ENCODE measurements at places on chromosomes 11 and 22.

GRCh38 chr11:17746096-17746495 lies 11.5 kb downstream of the KCNC1 start:
- DNase-seq: no peak

DNA sequence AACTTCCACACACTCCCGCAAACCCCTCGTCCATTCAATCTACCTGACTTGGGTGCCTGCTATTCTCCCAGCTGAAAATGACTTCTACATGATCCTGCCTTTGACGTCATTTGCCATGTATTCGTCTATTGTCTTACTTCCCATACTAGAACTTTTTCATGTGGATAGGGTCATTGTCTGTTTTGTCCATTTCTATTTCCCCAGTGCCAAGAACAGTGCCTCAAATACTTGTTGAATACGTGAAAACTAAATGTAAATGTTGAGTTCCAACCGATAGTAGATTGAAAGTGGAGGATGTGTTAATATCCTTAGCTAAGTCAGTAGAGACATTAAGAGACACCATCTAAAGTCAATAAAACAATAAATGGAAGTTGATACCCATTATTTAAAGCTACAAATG lies 935 bp downstream of the TRIM68 start:
- no peak for DNase-seq

DNA sequence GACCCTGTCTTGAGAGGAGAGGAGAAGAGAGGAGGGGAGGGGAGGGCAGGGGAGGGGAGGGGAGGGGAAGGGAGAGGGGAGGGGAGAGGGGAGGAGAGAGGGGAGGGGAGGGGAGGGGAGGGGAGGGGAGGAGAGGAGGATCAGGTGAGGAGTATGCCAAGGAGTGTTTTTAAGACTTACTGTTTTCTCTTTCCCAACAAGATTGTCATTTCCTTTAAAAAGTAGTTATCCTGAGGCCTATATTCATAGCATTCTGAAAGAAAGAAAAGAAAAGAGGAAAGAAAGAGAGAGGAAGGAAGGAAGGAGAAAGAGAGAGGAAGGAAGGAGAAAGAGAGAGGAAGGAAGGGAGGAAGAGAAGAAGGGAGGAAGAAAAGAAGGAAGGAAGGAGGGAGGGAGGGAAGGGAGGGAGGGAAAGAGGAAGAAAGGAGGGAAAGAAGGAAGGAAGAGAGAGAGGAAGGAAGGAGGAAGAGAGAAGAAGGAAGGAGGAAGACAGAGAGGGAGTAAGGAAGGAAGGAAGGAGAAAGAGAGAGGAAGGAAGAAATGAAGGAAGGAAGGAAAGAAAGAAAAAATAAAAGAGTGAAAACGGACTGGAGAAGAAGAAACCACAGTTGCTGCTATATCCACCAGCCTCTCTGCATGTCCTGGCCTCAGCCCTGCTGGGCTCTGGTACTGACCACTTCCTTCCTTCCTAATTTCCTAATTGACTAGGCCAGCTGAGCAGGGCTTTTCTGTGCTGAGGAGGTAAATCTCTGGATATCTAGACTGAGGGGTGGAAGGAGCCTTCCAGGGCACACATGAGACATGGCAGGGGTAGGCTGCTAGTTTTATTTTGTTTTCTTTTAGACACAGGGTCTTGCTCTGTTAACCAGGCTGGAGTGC lies 1.1 kb upstream of the SAA1 start:
- no peak for DNase-seq

DNA sequence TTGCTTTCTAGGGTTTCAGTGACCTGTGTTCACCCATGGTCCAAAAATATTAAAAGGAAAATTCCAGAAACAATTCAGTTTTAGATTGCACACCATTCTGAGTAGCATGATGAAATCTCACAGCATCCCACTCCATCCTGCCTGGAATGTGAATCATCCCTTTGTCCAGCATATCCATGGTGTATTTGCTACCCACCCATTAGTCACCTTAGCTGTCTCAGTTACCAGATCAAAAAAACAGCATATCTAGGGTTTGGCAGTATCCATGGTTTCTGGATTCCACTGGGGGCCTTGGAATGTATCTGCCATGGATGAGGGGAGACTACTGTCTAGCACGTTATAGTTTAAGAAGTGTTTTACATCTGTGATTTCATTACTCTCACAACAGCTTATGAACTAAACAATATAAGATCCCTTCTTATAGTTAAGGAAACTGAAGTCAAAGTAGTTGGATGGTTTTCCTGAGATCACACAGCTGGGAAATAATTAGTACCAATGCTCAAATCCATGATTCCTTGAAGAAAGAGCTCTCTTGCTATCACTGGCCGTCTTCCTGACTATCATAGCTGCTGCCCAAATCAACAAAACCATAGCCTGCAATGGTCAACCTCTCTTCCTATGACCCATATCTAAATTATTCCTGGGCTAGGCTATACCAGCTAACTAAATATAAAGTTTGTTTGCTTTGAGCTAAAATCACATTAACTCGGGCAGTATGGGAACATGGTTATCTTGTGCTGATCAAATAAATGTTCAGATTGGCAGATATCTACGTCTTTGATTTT lies 122.6 kb downstream of the MICAL2 start:
- DNase-seq: no peak

DNA sequence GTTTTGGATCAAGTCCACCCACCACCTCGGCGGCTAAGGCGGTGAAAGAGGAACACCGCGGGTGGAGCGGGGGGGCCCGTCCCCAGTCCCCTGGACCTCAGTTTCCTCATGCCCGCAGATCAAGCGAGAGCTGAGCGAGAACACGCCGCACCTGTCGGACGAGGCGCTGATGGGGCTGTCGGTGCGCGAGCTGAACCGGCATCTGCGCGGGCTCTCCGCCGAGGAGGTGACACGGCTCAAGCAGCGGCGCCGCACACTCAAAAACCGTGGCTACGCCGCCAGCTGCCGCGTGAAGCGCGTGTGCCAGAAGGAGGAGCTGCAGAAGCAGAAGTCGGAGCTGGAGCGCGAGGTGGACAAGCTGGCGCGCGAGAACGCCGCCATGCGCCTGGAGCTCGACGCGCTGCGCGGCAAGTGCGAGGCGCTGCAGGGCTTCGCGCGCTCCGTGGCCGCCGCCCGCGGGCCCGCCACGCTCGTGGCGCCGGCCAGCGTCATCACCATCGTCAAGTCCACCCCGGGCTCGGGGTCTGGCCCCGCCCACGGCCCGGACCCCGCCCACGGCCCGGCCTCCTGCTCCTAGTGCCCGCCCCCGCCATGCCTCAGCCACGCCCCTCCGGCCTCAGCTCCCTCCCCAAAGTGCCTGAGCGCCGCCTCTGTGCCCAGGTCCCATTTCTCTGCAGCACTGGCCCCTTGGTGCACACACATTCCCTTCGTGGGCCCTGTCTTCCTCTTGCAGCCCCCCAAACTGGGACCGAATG lies 12.7 kb downstream of the MAFF start:
- DNase-seq: no peak

DNA sequence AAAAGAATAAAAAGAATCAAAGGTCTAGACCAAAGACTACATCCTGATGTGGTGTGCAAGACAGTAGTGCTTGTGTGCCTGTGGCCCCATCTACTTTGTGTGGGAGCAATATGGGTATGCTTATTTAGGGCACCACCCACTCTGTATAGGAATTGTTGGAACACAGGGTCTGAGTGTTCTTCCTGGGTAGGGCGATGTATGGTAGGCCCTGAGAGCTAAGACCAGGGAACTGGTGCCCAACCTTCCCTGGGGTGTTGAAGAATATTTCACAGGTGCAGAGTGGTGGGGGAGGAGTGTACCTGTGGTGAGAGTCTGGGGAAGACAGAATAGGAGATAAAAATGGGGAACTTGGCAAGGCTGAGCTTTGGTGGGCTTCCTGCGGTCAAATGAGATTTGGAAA lies 41.9 kb downstream of the MICAL2 start:
- DNase-seq: no peak

GRCh38 chr11:77117492-77117891 lies 10.6 kb upstream of the MYO7A start:
- no peak for DNase-seq

DNA sequence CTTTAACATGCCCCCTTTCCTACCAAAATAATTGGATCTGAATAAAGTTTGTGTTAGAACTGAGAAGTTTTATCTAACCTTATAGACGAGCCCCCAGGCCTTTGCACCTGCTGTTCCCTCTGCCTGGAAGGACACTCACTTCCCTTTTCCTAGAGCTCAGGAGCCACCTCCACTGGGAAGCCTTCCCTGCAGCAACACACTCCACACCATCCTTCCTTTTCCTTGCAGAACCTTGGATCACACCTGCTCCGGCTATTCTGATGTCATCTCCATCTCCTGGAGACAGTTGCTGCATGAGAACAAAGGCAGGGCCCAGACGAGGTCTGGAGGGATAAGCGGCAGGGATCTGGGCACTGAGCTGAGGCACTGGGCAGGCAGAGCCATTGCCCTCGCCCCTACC lies 22.6 kb upstream of the MYOD1 start:
- DNase-seq: no peak

- DNase-seq: no peak
Observed at GRCh38 chr11:1705126-1706052, 8.4 kb downstream of the KRTAP5-6 start.

GRCh38 chr11:5684036-5684645 lies 733 bp downstream of the TRIM5 start:
- no peak for DNase-seq

- DNase-seq: no peak
Observed at GRCh38 chr11:28962502-28962901, 854.3 kb downstream of the METTL15 start.

DNA sequence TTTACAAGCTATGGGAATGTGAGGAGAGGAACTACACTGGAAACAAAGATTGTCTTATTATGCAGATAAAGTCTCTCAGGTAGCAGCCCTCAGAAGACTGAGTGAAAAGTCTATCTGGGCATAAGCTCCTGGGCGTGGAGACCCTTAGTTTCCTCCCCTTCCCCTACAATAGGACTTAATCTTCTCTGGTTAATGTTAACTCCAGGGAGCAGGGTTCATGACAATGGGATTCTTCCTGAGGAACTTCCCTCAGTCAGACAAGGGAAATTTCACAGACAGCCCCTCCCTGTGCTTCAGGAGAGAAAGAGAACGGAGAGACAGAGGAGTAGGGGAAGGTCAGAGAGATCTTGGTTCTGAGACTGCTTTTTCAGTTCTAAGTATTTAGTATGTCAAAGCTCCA lies 1428.6 kb downstream of the LRRC4C start:
- no peak for DNase-seq

GRCh38 chr11:117443266-117444186 lies 115.9 kb downstream of the CEP164 start:
- no peak for DNase-seq

DNA sequence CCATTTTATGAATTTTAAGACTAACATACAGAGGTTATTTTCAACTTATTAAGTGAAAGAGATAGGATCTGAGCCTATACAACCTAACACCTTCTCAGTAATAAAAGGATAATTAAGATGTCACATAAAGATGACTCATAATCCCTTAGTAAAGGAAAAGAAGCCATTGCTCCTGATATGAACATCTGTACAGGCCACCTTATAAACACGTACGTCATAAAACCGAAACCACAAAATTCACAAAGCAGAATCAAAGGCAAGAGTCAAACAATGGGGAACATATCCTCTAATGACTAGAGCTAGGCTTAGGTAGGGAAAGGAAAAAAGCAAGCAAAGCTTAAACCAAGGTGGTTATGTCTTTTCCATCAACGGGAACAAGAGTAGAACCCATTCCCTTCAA lies 103.5 kb downstream of the KCNA4 start:
- no peak for DNase-seq

DNA sequence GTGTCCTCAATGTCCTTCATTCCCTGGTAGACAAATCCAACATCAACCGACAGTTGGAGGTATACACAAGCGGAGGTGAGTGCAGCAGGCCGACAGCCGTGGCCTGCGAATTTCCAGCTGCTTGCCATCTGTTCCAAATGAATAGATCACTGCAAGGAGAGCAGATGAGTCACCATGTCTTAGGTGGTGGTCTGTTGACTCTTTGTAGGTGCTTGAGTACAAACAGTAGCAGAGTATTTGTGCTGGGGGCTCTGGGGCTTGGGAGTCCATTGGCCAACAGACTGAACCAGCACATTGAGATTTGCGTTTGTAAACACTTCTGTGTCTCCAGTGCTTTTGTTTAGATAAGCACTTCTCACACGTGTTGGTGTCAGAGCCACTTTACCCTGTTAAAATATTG lies 21.1 kb downstream of the EIF3L start:
- DNase-seq: no peak

GRCh38 chr11:120991830-120992686 lies 31.8 kb upstream of the TBCEL start:
- no peak for DNase-seq

DNA sequence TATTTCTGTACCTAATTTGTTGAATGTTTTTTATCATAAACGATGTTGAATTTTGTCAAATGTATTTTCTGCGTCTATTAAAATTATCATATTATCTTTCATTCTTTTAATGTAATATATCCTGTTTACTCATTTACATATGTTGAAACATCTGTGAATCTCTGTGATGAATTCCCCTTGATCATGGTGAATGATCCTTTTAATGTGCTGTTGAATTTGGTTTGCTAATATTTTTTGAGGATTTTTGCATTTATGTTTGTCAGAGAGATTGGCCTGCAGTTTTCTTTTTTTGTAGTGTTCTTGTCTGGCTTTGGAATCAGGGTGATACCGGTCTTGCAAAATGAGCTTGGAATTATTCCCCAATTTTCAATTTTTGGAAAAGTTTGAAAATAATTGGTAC lies 569.3 kb upstream of the CCDC179 start:
- DNase-seq: no peak
